ENCODE measurements at places on chromosomes 2 and 18.

- DNase-seq = no peak
These were observed 4.1 kb upstream of the VRK2 start for GRCh38 chr2:58042486-58042970.

GRCh38 chr2:240405684-240406313 lies 29.7 kb upstream of the GPC1 start:
- DNase-seq = no peak

- no peak for DNase-seq
These were observed 35.8 kb downstream of the PID1 start for GRCh38 chr2:229235131-229235914.

- no peak for DNase-seq
These were observed 92.7 kb downstream of the ZNF516 start for GRCh38 chr18:76402026-76402990.

DNA sequence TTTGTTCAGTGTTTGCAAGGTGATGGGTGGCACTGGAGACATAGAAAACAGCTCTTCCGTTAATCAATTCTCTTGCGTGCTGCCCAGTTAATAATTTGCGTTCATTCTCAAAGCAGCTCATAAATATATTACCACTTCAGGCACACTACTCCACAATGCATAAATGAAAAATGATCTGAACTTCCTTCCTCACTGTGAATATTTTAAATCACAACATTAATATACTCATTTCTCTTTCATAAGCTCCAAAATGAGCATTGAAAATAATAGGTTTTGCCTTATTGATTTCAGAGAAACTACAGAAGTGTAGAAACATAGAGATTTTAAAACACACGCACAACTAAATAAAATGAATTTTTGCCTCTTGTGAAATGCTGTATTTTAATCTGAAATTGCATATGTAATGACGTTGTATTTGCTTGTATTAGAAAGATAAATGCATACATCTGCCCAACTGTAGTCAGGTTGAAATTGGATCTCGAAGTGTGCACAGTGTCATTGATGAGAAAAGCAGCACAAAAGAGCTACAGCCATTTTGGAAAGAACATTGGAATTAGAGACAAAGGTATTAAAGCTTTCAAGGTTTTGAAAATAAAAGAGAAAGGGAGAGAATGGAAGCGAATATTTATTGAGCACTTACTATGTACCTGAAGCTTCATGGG lies 350.5 kb downstream of the LPIN1 start:
- no peak for DNase-seq

GRCh38 chr2:76965772-76966171 lies 556.4 kb downstream of the LRRTM4 start:
- DNase-seq = no peak

DNA sequence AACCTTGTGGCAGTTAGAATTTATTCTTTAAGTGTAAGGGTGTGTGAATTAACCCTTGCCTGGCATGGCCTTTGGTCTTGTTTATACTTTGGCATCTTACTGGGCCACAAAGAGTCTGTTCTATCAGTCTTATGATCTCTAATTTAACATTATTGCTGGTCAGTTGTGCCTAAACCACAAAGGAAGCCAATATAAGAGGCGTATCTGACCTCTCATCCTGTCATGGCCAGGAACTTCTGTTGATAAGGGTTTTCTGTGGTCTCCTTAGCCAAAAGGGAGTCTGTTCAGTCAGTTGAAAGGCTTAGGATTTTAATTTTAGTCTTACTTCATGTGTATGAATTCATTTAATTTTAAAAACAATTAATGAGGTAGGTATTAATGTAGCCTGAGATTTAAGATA lies 127.2 kb downstream of the LRRTM4 start:
- DNase-seq = no peak

- DNase-seq = no peak
These were observed 70.5 kb downstream of the PSMG2 start for GRCh38 chr18:12773369-12773768.

DNA sequence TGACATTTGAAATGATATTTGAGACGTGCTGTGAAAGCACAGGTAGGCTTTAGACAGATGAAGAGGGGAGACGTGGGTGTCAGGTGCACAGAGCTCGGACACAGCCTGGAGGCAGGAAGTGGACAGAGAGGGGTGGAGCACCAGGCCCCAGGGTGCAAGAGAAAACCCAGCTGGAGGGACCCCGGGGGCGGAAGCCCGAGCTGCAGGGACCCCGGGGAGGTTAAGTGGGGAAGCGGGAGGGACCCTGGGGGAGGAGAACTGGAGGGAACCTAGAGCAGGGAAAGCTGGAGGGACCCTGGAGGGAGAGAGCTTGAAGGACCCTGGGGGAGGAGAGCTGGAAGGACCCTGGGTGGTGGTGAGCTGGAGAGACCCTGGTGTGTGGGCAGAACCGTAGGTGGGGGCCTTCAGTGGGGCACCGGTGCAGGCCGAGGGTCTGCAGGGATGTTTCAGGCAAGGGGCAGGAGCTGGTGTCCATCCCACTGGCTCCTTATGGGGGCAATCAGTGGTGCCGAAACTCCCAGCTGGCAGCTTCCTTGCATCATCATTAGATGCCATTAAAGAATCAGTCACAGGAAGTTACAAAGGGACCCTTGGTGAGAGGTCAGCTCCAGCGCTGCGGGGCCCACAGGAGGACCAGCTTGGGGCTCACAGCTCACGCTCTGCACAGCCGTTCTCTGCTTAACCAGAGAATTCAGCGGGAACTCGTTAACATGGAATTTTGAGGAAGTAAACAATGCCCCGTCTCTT lies 246.6 kb downstream of the EIPR1 start:
- DNase-seq = no peak

DNA sequence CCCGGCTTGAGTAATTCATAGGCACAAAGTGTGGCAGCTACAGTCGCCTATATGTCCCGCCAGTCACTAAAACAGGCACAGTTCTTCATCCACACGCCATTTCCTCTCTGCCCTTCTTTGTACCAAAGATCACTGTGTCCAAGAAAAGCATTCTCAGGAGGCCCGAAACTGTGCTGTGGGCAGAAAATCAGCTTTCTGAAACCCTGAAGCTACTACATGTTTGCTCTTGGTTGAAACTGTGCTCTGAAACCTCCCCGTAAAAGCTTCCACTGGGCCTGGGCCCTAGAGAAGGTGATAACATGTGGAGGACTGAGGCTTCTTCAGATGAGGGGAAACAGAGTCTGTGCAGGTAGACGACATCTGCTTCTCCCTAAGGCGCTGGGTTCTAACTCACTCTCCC lies 75.6 kb upstream of the ID2 start:
- DNase-seq = no peak

DNA sequence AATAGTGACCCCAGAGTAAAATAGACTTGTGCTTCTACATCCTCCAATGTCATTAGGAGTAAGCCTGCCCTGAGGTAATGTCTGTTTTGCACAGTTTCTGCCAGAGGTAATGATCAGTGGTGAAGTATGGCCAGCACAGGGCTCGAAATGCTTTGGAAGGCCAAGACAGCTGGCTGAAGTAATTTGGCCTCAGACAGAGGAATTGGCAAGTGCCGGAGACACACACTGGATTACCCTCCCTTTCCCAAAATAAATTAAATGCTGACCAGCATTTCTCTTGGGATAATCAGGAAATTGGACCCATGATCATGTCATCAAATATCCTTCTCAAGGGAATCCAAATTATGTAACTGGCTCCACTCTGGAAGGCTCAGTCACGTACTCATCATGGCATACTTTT lies 379.0 kb upstream of the CHST9 start:
- no peak for DNase-seq

DNA sequence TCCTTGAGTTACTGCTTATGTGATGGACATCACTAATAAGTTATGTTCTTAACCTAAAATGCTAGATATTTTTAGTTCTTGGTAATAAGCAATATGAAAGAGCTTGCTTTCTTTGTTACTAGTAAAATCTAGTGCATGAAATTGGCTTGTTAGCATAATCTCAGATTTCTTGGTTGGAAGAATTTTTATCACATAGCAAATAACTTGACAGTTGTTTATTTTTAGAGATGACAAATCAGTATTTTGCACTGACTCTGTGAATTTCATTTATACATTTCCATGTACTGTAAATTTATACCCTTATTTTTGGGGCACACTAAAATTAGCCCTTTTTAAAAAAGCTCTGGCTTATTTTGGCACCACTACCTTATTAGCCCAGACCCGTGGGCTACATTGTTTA lies 45.6 kb downstream of the LCLAT1 start:
- no peak for DNase-seq

- DNase-seq = no peak
These were observed 83.8 kb downstream of the DOCK10 start for GRCh38 chr2:224958462-224958857.

DNA sequence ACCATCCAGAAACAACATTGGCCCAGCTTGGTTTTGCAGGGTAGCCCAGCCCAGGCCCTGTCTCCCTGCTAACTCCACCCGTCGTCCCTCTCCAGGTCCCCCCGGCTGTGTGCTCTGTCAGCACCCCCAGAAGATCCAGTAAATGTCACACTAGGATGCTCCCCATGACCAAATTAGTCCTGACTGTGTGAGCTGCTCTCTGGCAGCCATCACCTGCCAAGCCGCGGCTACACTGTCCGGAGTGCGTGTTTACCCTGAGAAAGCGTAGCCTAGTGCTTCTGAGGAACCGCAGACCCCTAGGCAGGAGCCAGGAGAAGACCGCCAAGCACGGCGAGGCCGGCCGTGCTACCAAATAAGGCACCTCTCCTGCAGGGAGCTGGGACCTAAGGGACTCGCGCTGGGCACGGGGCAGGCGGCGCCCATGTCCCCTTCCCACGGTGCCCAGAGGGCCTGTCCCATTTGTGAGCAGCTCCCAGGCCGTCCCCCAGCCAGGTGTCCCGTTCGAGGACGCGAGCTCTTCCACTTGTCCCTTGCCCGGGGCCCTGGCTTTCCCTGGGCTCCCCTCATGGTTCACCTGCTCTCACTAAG lies 849.9 kb downstream of the RNF144A start:
- DNase-seq = no peak

- no peak for DNase-seq
These were observed 29.3 kb upstream of the INSIG2 start for GRCh38 chr2:118058951-118059350.

DNA sequence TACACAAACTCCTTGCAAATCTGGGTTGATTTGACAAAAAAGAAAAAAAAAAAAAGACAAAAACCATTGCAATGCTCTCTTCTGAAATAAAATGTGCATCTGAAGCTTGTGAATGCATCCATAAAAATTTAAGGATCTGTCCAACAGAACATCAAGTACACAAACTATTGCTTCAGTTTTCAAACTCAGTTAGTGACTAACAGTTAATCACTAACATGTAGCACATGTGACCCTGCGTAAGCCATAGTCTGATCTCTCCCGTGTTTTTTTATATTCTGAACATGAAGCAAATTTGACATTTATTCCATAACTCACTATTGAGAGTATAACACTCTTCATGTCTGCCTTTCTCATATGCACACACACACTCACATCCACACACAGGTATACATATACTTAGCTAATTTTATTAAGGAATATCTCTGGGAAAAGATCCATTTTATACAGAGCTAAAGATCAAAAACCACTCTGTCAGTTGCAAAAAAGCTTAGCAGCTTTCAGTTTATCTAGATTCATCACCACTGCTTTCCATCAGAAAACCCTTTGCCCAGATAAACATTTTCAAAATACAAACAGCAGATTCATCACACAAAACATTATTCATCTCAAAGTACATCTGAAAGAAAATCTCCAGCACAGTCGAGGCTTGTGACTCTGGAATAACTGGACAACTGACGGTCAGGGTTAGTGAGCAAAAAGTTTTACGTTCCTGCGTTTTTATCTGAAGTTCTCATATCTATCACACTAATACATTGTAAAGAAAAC lies 1000.4 kb upstream of the ACVR2A start:
- DNase-seq = no peak

DNA sequence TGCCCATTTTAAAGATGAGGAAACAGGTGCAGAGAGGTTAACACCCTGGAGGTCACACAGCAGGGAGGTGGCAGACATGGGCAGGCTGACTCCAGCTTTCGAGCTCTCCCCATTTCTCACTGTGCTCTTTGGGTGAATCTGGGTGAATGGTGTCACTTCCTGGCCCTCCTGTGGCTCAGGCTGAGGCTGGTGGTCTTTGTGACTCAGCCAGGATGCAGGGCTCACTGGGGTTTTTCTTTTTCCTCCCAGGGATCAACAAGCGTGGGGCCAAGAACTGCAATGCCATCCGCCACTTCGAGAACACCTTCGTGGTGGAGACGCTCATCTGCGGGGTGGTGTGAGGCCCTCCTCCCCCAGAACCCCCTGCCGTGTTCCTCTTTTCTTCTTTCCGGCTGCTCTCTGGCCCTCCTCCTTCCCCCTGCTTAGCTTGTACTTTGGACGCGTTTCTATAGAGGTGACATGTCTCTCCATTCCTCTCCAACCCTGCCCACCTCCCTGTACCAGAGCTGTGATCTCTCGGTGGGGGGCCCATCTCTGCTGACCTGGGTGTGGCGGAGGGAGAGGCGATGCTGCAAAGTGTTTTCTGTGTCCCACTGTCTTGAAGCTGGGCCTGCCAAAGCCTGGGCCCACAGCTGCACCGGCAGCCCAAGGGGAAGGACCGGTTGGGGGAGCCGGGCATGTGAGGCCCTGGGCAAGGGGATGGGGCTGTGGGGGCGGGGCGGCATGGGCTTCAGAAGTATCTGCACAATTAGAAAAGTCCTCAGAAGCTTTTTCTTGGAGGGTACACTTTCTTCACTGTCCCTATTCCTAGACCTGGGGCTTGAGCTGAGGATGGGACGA lies 13.2 kb downstream of the ITM2C start:
- no peak for DNase-seq

- no peak for DNase-seq
These were observed 109.5 kb downstream of the CDC42EP3 start for GRCh38 chr2:37561615-37562569.

GRCh38 chr2:73176205-73176880 lies 26.0 kb upstream of the NOTO start:
- no peak for DNase-seq

DNA sequence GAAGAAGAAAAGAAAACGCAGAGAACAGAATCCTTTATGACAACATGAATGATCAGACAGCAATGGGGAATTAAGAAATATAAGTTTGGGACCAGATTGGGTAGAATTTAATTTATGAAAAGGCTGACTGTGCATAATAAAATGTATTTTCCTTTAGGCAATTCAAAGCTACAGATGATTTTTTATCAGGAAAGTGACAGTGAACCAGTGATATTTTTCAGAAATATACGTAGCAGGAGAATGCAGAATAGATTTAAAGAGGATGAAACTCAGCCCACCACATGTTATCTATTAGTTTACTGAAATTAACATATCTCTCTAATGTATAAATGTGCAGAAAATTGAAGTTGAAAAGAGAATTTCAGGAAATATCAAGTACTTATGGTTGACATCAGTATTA lies 110.0 kb downstream of the SCN2A start:
- no peak for DNase-seq

Measured in activated T-helper 9 cell treated with anti-CD3 and anti-CD28 coated beads, Interleukin-2, amount 50 U/mL, for 16 hours (primary cell).